Gastroesophageal sphincter (tissue), 4 donors: ENCODE measurements at places on chromosomes 12 and 14.

GRCh38 chr12:116365606-116366455, 88.3 kb upstream of the MED13L start:
- H3K27me3 ChIP-seq, result no peaks in the 10 kb centered on the region
- no peak overlapping the region for H3K4me3 ChIP-seq
- no peaks in the 10 kb centered on the region for H3K4me1 ChIP-seq
- no peaks in the 10 kb centered on the region for H3K36me3 ChIP-seq
- H3K27ac ChIP-seq, result no peak overlapping the region

DNA sequence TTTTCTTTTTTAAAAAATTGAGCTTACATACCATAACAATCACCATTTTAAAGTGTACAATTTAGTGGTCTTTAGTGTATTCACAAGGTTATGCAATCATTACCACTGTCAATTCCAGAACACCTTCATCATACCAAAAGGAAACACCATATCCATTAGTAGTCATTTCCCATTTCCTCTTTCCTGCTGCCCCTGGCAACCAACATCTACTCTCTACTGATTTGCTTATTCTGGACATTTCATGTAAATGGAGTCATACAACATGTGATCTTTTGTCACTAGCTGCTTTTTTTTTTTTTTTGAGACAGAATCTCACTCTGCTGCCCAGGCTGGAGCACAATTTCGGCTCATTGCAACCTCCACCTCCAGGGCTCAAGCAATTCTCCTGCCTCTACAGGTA, 66.8 kb upstream of the CFL2 start:
- no peak for ATAC-seq
- H3K4me3 ChIP-seq, result no peak overlapping the region
- no peaks in the 10 kb centered on the region for H3K27me3 ChIP-seq
- H3K27ac ChIP-seq, result no peak overlapping the region
- H3K4me1 ChIP-seq, result no peaks in the 10 kb centered on the region
- H3K36me3 ChIP-seq, result no peaks in the 10 kb centered on the region

DNA sequence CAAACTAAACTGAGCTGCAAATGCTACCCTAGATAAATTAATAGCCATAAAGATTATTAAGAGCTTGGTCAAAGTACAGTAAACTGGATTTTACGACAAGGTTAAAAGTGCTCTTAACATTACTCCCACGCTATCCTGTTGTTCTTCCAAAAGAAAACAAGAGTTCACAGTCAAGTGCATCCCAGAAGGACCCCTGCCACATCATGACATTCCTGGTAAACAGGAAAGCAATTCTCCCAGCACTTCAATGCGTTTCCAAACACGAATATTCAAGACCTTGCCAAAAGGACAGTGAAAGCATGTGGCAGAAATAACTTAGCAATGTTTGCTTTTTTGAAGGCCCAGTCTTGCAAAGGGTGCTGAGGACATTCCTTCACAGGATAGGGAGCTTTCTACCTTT, 11.2 kb downstream of the SPRING1 start:
- no peak overlapping the region for H3K27ac ChIP-seq
- H3K4me1 ChIP-seq, result peaks cover 16% of the 10 kb centered on the region
- no peaks in the 10 kb centered on the region for H3K27me3 ChIP-seq
- H3K4me3 ChIP-seq, result no peak overlapping the region
- no peak for ATAC-seq
- H3K36me3 ChIP-seq, result no peaks in the 10 kb centered on the region

DNA sequence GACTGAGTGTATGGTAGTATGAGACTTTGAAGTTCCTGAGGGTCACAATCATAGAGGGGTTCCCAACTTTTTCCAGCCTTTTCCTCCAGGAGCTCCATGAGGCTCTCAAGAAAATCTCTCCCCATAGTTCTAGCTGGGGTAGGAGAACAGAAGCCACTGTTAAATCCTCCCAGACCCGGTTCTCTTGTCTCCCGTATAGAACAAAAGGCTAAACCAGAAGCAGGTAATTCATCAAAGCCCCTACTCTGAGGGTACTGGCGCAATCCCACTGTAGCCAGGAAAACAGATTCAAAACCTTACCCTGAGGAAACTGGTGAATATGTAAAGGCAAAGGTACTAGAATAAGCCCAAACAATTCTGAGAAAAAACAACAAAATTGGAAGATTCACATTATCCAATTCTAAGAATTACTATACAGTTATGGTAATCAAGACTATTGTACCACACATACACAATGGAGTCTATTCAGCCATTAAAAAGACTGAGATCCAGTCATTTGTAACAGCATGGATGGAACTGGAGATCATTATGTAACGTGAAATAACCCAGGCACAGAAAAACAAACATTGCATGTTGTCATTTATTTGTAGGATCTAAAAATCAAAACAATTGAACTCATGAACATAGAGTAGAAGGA, 20.5 kb downstream of the OR8S1 start:
- no peak overlapping the region for H3K4me3 ChIP-seq
- H3K4me1 ChIP-seq, result no peaks in the 10 kb centered on the region
- H3K27me3 ChIP-seq, result peaks cover 4% of the 10 kb centered on the region
